ENCODE measurements at places on chromosomes 12 and 14.

- no peak for DNase-seq
Measured at GRCh38 chr12:45232146-45232755, 16.4 kb downstream of the ANO6 start.

DNA sequence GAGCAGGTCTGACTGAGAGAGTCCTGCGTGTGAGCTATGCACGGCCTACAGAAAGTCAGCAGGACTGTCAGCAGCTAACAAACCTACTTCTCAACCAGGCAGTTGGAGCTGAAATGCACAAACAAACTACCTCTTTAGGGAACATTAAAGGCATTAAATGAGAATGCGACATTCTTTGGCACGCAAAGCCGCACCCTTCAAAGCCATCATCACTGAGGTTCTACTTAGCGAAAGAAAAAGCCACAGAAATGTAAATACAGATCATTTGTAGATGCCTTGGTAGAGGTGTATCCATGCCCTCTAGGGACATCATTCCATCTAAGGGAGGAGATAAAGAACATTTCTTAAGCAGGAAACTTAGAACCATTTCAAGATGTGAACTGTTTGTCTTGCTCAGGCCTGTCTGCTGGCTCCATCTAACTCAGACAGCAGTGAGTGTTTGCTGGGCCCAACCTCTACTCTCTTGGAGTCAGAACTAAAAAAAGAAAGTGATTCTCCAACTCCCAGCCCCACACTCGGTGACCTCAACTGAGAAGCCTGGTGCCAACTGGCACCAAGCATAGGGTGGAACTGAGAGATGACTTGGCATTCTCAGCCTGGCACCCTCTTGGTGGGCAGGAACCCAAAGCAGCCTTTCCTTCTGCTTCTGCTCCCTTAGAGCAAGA is 63.5 kb upstream of the MBIP start:
- DNase-seq, result no peak

- DNase-seq, result no peak
Measured at GRCh38 chr12:65685514-65685913, 138.8 kb upstream of the HMGA2 start.

- DNase-seq, result no peak
Measured at GRCh38 chr12:65926119-65926908, 102.0 kb downstream of the HMGA2 start.

DNA sequence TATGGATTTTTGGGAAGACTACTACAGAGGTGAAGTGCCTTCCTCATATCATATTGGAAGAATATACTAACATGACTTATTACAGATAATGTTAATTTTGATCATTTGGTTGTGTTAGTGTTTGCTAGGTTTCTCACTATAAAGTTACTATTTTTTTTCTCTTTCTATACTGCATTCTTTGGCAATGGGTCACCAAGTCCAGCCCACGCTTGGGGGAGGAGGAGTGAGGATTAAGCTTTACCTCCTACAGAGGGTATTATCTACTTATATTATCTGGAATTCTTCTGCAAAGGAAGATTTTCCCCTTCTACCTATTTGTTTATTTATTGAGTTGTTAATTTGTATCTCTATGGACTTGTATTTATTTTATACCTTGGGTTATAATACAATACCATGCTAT is 31.5 kb downstream of the SCN8A start:
- no peak for DNase-seq

DNA sequence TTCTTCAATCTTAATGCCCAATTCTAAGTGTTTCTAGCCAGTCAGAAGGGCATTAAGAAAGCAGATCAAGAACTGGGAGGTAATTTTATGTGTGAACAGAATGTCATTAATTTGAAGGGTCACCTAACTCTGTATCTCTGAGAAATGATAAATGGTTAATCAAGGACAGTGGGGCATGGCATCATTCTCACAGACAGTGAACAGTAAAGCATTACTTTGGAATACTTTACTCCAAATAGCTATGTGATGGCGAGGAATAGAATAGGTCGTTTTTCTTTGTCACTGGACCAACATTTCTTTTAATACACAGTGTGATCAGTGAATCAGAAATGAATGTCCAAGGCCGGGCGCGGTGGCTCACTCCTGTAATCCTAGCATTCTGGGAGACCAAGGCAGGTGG is 166.1 kb upstream of the KRR1 start:
- no peak for DNase-seq

DNA sequence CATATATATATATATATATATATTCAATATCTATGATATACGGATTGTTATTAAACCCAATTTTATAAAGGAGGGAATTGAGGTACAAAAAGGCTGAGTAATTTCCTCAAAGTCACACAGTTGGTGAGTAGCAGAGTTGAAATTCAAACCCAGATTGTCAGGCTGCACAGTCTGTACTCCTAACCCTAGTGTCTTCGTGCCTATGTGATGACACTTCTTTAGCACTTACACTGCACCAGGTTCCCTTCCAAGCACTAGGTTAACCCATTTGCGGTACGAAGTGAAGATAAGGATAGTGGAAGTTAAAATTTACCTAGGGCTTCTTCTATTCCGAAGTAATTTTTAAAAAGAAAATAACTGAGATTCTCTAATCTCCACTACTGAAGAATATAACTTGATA is 125.1 kb upstream of the TSPAN8 start:
- no peak for DNase-seq

DNA sequence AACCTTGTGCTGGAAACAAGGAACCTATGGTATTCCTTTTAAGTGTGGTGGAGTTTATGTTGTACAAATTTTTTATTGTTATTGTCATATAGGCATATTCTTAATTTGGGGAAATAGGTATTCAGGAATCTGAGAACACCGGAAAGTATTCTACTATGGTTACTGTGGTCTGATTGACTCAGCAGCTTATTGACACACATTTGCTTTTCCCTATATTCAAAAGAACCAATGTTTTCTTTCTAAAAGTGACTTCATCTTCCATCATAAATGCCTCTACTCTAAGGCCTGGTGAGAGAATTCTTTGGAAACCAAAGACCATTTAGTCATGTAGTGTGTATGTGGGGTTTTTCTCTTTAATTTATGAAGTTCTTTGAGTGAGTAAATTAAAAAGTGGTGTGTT is 474.8 kb downstream of the TMTC2 start:
- DNase-seq, result no peak

DNA sequence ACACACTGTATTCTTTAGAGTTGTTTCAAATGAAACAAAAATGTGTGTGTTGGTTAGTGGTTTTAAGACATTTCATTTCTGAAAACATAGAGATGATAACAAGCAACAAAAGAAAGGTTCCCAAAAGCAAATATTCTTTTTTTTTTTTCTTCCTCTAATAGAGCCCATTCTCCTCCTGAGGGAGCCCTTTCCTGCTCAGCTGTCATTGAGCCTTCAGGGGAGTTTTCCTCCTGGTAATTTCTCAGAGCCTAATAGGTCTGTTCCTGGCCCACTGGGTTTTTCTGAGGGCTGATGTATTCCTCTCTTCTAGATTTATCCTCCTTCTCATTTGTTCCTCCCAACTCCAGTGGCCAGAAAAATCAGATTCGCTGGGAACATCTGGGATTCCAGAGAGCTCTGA is 654.5 kb downstream of the NOVA1 start:
- no peak for DNase-seq

GRCh38 chr12:102093319-102093718 is 26.6 kb downstream of the NUP37 start:
- DNase-seq, result no peak

DNA sequence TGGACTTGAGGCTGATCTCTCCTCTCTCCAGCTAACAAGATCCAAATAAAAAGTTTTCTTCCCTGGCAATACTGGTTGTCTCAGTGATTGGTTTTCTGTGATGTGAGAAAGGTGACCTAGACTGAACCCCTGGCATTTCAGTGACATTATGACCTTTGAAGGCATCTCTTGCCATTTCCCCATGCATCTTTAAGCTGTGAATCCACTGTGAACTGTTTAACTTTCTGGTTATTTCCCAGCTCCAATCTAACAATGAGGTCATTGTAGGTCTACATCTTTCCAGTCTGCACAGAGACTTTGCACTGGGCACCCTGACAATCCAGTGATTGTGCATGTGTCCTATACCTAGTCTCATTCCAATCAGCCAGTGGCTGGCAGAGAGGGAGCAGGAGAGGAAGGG is 155.9 kb upstream of the NUDT4 start:
- DNase-seq, result no peak

GRCh38 chr12:65204886-65205525 is 35.6 kb downstream of the LEMD3 start:
- DNase-seq, result no peak

- no peak for DNase-seq
Measured at GRCh38 chr14:46596236-46596635, 55.3 kb downstream of the RPL10L start.

DNA sequence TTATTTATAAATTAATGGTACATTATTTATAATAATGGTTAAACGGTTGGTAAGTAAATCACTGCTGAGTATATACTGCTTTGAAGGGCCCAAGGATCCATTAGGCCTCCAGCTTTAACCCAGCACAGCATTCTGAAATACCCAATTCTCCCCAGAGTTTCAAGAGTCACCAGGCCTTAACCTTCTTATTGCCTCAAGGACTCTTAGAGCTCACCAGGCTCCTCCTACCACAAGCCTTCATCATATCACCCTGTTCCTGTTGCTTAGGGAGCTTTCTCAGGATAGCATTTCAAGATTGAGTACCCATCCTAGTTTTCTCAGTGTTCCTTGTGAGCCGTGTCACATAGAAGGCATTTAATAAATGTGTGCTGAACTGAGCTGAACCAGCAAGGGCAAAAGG is 242.5 kb downstream of the FBXL14 start:
- DNase-seq, result no peak

DNA sequence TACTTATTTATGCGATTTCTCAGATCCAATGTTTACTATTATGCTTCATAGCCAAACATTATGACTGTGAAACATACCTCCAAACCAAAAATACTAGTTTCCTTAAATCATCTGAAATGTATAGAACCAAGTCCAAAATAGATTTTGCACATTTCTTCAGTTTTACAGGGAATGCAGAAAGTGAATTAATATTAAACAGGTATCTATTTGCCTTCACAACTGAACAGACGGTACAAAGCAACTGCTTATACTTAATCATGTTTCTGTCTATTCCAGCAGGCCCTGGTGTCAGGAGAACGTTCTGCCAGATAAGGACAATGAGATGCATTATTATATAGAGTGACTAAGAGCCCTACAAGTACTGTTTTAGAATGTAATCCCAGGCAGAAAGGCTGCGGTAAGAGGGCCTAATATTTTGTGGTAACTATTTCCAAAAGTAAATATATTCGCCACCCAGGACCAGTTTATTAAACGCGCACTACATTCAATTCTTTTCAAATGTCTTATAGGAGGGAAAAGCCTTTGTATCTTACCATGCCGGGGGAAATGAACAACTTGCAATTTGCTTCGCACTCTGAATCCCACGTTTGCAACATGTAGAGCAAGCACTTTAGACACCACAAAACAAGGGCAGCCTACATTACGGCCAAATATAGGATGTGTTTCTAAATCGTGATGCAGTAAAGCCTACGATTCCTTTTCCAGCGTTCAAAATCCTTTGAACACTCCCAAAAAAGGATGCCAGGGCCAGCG is 1.5 kb downstream of the CORO1C start:
- DNase-seq, result no peak

DNA sequence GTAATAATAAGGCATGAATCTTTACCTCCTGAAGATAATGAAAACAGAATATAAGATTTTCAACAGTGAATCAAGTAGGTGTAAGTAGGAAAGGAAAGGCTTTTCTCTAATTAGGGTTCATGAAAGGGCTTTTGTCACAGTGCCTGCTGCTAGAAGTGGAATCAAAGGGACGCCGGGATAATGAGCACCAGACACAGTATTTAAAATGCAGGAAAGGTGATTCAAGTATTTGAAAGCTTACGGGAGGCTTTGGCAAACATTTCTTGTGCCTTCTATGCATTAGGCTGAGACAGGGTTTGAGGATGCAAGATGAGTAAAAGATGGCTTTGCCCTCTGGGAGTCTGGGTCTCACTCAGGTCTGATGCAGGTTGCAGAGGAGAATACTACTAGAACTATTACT is 70.5 kb upstream of the ANO4 start:
- DNase-seq, result no peak

GRCh38 chr12:3278681-3279414 is 201.7 kb downstream of the TSPAN9 start:
- DNase-seq, result no peak

DNA sequence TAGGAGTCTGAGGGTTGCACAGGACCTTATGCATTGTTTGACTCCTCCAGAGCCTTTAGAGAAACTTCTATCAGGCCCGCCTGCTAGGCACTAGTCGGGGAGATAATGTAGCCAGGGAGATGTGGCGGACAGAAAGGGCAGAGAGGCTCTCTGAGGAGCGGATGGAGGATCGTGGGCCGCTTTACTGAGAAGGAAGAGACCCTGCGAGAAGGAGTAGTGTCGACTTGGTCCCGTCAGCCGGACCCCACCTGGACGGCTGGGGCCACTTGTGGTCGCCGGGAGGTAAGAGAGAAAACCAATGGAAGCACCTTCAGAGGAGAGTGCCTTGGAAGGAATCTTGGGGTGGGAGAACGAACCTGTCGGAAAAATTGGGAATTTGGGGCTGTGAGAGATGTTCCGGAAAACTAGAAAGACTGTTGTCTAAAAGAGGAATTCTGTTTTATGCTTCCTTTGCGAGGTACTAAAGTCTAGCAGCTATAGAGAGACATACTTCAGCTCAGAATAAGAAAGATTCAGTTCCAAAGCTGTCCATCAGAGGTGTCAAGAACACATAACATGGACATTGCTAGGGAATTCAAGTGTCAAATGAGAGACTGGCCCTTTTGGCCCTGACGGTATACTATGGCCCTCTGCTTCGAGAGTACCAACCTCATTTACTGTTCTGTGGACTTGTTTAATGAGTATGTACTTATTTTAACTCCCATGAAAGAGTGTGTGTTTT is 660 bp upstream of the MCRS1 start:
- DNase-seq, result no peak

DNA sequence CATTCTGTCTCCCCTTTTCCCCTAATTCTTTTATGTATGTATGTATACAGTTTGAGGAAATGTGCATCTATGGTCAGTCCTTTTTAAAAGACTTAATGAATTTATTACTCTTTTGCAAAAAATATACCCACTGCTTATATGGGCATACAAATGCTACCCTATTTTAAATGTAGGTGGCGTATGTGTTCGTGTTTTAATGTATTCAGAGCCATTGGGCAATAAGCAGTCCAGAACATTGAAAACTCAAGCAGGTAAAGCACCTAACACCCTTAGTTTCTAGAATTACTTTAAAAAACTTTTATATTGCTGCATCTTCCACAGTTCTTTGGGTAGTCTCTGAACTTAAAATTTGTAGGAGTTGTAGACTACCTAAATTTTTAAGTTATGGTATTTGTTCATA is 42.6 kb upstream of the A2ML1 start:
- DNase-seq, result no peak

GRCh38 chr12:53172352-53172751 is 8.2 kb upstream of the ZNF740 start:
- DNase-seq, result no peak

GRCh38 chr14:79050787-79051727 is 880.9 kb downstream of the NRXN3 start:
- no peak for DNase-seq

DNA sequence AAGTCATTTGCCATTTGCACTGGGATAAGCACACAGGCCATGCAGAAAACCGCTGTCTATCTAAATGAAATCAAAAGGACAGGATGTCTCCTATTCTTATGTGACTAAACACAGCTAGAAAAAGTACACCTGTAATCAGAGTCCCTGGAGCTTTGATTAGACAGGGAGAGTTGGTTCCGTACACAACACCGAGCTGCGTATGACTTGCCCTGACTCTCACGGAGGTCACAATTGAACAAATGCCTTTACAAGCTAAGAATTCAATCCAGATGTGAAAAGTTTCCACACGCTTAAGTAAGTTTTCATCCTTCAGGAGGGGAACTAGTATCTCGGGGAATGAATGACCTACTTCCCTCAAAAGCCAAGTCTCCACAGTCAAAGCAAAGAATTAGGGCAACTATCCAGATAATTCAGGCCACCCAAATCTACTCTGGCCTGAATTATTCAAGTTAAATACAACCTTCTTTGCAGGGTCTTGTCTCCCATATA is 67.5 kb downstream of the RTN1 start:
- DNase-seq, result no peak
